ENCODE measurements at places on chromosomes 5 and 9.

DNA sequence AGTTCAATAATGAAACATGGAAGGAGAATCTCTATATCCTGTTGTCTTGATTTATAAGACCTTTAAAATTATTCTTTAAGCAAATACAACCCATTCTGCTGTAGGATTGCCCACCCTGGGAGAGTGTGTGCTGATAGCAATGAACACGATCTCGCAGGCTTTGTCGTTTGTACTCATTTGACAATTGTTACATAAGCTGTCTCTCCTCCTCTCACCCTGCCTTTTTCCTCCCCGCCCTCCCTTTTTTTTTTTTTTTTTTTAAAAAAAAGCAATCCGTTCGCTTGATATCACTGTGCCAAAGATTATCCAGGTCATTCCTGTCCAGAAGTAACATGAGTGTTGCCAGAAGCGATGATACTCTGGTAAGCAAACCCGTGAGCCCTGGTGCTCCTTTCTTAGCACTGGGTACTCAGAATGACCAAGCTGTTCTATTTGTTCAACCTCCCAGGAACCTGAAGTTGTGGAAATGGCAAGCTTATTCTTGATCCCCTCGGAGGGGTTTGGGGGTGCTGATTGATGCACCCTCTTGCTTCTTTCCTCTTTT lies 82.7 kb upstream of the CTSL start:
- no peak for DNase-seq

DNA sequence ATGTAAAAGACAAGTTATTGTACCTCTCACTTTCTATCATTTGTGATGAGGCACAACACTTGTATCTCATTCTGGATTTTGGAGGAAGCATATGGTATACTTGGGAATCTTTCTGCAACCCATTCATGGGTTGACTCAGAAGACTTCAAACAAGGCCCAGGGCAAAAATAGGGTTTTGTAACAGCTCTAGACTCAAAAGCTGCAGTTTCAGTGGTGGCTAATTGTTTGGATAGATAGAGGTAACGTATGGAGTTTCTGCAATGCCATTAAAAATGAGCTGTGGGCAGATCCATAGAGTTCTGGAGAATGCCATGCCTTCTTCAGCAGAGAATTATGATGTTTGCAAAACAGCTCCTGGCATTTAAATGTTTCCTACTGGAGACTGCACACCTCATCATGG lies 279.6 kb upstream of the VLDLR start:
- DNase-seq, result no peak

DNA sequence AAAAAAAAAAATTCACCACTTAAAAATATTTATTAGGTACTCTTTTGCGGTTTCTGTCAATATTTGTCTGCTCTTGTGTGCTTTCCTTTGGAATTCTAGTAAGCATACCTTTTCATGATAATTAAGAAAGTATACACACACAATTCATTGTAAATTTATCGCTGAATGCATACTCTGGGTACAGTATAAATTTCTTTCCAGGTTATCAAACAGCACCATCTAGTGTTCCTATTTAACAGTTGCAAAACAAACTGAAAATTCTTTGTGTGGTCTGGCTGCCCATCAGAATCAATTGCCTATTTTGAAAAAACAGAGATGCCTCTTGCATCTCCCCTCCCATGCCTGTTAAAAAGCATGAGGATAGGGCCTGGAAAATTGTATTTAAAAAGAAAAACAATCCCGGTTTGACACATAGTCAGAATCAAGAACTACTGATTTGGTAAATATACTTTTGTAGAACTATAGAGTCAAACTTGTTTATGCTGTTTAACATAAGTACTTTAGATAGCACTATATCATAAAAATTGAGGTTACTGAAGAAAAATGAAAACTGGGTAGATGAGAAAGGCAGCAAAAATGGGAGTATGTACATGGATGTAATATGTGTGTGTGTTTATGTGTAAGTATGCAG lies 16.2 kb downstream of the PGGT1B start:
- no peak for DNase-seq

DNA sequence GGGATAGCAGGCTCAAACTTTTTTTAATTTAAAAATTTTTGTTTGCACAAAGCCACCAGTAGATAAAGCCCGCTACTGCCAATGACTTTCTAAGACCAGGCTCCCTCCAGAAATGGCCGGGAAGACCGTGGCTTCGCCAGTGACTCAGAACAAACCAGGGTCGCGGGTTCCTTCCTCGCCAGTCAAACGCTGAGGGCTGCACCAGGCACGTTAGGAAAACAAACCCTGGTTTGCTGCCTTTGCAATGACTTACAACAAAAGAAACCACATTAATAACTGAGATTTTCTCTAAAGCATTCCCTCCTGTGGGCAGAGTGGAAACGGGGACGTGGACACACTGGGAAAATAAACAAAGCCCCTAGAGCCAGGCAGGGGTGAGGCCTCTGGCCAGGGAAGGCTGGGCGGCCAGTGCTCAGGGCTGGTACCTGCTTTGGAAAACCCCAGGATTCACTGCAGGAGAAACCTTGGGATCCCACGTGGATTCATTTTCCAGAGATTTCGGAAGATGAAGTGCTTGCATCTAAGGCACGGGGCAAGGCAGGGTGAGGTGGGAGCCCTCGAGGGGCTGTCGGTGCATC lies 3.8 kb downstream of the PRRX2 start:
- DNase-seq, result no peak

- no peak for DNase-seq
These were observed 27.6 kb downstream of the IL7R start for GRCh38 chr5:35884191-35884769.

- no peak for DNase-seq
These were observed 116.7 kb upstream of the RETREG1 start for GRCh38 chr5:16733331-16734006.

- DNase-seq, result no peak
These were observed 122.7 kb upstream of the RASEF start for GRCh38 chr9:83185488-83186154.

DNA sequence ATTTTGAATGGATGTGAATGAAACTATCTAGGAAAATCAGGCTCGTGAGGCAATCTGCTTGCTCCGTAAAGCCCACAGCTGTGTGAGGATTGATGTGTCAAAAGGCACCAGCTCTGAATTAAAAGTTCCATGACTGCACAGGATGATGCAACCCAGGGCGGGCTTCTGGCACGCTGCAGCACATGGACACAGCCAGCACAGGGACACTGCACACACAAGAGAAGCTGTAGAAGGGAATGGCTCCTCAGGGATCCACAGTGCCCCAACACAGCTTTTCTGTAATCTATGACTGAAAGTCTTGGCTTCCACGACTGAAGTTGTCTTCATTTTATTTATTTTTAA lies 151.0 kb downstream of the GCNT1 start:
- no peak for DNase-seq

GRCh38 chr9:23855873-23856604 lies 30.0 kb upstream of the ELAVL2 start:
- no peak for DNase-seq

DNA sequence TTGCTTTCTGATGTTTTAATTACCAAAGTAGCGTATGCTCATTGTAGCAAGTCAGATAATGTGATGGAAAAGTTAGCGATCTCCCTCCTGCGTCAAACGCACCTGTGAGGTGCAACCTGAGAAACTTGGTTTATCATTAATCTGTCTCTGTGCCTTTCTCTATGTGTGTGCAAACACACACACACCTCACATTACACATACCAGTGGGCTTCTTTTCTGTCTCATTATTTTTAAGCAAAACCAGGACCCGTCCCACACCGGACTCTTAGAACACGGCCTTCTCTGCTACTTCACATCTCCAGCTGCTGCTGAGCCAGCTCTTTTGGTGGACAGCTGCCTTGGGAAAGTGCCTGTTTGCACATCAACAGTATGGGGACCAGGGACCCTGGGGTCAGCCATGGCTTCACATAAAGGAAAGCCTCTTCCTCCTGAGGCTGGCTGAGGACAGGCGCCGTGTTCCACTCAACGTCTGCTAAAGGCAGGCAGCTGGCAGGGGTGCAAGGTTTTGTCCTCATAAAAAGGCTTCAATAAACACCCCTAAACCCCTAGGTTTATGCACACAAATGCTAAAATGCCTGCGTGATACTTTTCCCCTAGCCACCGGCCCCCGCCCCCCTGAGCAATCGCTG lies 44.2 kb downstream of the MRPL36 start:
- no peak for DNase-seq

GRCh38 chr9:134634176-134634575 lies 7.4 kb upstream of the COL5A1 start:
- no peak for DNase-seq
